Activated gamma-delta T cell treated with anti-CD3 and anti-CD28 coated beads, Interleukin-2, amount 50 U/mL, for 16 hours (primary cell): ENCODE measurements at places on chromosomes 4 and X.

GRCh38 chrX:149205937-149206336, 299.2 kb downstream of the IDS start:
- no peak for DNase-seq

GRCh38 chr4:55675196-55675793, 39.2 kb upstream of the NMU start:
- no peak for DNase-seq

DNA sequence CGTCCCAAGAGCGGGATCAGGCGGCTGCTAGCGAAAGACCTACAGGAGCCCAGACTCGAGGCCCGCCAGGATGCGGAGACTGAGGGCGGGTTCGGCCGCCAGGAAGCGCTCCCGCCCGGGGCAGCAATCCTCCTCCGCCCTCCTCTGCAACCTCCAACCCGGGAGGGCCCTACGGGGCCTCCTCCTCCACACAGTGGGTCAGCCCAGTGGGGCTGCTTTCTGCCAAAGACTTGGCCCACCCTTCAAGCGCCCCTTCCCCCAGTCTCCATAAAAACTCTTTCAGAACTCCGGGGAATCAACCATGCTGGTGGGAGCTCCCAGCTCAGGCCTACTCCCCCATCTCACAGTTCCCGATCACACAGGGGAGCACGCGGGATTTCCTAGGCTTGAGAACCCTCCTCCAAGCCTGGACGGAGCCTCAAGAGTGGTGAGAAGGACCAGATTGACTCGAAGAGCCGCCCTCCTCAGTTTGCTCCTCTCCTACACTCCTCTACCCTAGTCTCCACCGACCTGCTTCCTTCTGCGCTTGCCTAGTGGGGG, 77.5 kb downstream of the RLIM start:
- DNase-seq = no peak

DNA sequence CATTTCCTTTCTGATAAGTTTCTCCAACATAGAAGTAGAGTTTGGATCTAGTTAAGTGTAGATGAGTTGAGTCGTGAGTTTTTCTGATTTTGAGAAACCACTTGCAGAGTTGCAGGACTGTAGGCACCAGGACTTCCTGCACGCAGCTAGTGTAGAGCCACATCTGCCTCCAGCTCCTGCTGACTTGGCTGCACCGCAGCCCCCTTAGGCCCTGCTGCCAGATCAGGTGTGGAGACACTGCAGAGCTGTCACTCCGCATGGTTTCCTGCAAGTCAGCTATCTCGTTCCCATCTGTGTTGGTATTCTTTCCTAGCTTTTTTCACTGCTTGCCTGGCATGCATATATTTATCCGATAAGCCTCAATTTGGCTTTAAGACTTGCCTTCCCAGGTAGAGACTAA, 48.9 kb downstream of the PCDH7 start:
- DNase-seq = no peak

GRCh38 chr4:1297023-1297395, 7.3 kb downstream of the MAEA start:
- DNase-seq = no peak

DNA sequence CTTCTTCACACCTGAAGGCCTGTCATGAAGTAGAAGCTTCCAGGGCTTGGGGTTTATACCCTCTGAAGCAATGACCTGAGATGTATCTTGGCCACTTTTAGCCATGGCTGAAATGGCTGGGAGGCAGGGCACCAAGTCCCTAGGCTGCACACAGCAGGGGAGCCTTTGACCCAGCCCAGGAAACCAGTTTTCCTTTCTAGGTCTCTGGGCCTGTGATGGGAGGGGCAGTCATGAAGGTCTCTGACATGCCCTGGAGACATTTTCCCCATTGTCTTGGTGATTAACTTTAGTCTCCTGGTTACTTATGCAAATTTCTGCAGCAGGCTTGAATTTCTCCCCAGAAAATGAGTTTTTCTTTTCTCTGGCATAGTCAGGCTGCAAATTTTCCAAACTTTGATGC, 511.0 kb upstream of the KLHL4 start:
- DNase-seq = no peak

- DNase-seq = no peak
Observed at GRCh38 chr4:61994036-61994435, 793.9 kb downstream of the ADGRL3 start.

- DNase-seq = no peak
Observed at GRCh38 chrX:63354484-63354883, 3.4 kb upstream of the SPIN4 start.

DNA sequence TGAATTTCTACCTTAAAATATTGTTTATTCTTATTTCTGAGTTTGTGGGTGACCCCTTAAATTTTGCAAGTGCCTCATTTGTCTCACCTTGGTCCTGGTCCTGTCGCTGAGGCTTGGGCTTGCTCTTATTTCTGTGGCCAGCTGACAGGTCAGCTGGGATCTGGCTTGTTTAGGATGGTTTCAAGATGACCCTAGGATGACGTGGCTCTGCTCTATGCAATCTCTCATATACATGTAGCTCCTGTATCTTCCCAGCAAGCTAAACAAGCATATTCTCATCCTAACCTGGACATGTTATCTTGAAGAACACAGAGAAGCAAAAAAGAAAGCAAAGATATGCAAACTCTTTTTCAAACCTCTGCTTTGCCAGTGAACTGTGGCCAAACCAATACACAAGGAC, 158.4 kb downstream of the BANK1 start:
- no peak for DNase-seq

GRCh38 chr4:54066718-54067129, 2.3 kb upstream of the CHIC2 start:
- no peak for DNase-seq
